ENCODE measurements at places on chromosomes 7 and 10. TPM values are rescaled to one million over a fixed set of nuclear protein-coding genes. Genes with fewer than 3 reads are reported as not detected.

CALHM3 gene
- polyA plus RNA-seq: not detected

UCN3 gene
- polyA plus RNA-seq: not detected

MICALL2 gene
- polyA plus RNA-seq: not detected

RAPGEF5 gene
- polyA plus RNA-seq: not detected

DNA sequence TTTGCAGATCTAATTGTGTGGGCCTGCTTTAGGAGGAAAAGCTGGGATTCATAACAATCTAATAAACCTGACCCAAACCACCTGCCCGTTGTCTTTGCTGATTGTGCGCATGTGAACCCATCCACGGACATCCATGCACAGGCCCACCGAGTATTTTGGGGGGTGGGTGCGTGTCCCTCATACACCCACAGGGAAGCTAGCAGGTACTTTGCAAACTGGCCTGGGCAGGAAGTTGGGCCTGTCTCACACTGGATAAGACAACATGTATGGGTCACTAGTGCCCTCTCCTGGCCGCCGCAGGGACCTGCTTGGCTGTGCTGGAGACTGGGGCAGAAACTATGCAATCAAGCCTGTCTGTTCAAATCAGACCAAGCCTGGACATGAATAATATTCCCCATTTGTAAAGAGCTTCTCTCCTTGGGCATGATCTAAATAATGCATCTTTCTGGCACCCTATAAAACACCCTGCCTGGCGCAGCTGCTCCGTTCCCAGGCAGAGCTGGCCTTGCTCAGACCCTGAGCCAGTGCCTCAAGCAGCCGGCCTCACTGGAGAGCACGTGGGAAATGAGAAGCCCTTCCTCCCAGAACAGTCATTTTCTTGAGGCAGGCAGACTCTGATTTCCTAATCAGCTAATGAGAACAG lies 15.8 kb downstream of the ECHDC3 start:
- H3K4me1 ChIP-seq: no peaks in the 10 kb centered on the region
- no peak overlapping the region for H3K27ac ChIP-seq
- H3K27me3 ChIP-seq: no peaks in the 10 kb centered on the region
- DNase-seq: peak; percentile 82

DNA sequence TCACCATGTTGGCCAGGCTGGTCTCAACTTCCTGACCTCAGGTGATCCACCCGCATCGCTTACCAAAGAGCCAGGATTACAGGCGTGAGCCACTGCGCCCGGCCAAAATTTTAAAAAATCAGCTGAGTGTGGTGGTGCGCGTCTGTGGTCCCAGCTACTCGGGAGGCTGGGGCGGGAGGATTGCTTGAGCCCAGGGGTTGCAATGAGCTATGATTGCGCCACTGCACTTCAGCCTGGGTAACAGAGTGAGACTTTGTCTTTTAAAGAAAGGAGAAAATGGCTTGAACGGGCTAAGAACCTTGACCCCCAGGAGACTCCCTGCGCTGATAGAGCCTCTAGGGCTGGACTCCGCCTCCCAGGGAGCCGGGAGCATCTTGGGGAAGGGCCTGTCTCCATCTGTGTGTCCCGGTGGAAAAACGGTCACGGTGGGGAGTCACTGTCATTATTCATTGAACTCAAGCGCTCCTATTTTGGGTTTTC lies 760 bp upstream of the KCTD7 start:
- H3K4me1 ChIP-seq: peaks cover 35% of the 10 kb centered on the region
- peak overlapping the region; percentile 89 for H3K27ac ChIP-seq
- DNase-seq: no peak
- H3K27me3 ChIP-seq: no peaks in the 10 kb centered on the region
- H3K4me3 ChIP-seq: peak overlapping the region; percentile 77
- peaks cover under 1% of the 10 kb centered on the region for H3K36me3 ChIP-seq

DNA sequence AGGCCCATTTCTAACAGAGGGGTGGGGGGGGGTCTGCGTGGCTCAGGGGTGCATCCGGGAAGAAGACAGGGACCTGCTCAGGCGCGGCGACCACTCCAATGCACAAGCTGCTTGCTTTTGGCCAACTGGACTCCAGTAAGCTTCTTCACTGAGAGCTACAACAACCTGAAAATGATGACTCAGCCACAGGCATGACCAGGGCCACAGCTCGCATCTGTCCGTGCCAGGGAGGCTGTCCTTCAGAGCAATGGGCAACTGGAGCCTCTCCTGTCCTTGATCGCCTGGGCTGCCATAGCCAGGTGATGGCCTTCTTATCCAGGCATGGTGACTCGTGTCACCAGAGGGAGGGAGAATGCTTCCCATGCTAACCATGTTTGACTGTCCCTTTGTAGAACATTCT lies 81.6 kb upstream of the RNF32 start:
- H3K36me3 ChIP-seq: no peaks in the 10 kb centered on the region
- DNase-seq: no peak
- H3K4me1 ChIP-seq: no peaks in the 10 kb centered on the region
- no peaks in the 10 kb centered on the region for H3K27me3 ChIP-seq
- H3K27ac ChIP-seq: no peak overlapping the region
- H3K4me3 ChIP-seq: no peak overlapping the region

DNA sequence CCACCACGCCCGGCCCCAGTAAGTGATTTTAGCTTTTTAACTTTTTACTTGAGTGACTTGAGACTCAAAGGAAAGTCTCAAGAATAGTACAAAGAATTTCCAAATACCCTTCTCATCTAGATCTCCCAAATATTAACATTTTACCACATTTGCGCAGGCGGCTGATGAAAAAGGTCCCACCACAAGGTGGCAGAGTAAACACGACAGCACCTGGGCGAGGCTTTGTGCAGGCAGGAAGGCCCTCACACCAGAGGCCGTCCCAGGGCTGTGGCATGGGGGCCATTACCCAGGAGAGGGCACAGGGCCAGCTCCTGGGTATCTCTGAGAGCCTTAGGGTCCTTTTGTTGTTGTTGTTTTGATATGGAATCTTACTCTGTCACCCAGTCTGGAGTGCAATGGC lies 50.0 kb upstream of the WIPI2 start:
- H3K4me1 ChIP-seq: no peaks in the 10 kb centered on the region
- DNase-seq: no peak
- no peaks in the 10 kb centered on the region for H3K36me3 ChIP-seq
- no peak overlapping the region for H3K27ac ChIP-seq
- no peaks in the 10 kb centered on the region for H3K27me3 ChIP-seq

- H3K4me1 ChIP-seq: peaks cover 3% of the 10 kb centered on the region
- no peak overlapping the region for H3K4me3 ChIP-seq
- H3K27me3 ChIP-seq: no peaks in the 10 kb centered on the region
- H3K27ac ChIP-seq: no peak overlapping the region
- H3K36me3 ChIP-seq: no peaks in the 10 kb centered on the region
Measured at GRCh38 chr7:132397070-132397469, 179.2 kb downstream of the PLXNA4 start.

- H3K36me3 ChIP-seq: no peaks in the 10 kb centered on the region
- H3K27me3 ChIP-seq: no peaks in the 10 kb centered on the region
- no peaks in the 10 kb centered on the region for H3K4me1 ChIP-seq
- no peak overlapping the region for H3K27ac ChIP-seq
Measured at GRCh38 chr7:112252691-112253090, 46.2 kb downstream of the ZNF277 start.

GRCh38 chr7:52547308-52547910 lies 488.0 kb upstream of the POM121L12 start:
- H3K4me3 ChIP-seq: no peak overlapping the region
- no peaks in the 10 kb centered on the region for H3K4me1 ChIP-seq
- no peak overlapping the region for H3K27ac ChIP-seq
- H3K27me3 ChIP-seq: no peaks in the 10 kb centered on the region

DNA sequence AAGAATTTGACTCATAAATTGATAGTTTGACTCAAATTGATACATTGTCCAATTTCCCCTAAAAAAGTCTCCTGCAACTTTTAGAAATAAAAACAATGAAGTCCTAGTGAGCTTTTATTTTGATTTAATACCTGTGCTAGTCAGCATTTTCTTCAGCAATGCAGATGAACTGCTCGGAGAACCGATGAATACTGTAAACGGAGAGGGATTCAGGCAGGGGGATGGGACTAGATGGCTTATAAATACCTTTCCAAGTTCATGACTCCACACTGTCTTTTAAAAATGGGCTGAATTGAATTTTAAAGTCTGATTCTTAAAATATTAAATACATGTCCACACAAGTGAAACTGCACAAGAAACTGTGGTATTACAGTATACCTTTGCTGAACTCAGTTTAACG lies 12.7 kb downstream of the EEPD1 start:
- H3K36me3 ChIP-seq: no peaks in the 10 kb centered on the region
- no peak overlapping the region for H3K27ac ChIP-seq
- H3K4me3 ChIP-seq: no peak overlapping the region
- H3K27me3 ChIP-seq: no peaks in the 10 kb centered on the region
- no peak for DNase-seq
- no peaks in the 10 kb centered on the region for H3K4me1 ChIP-seq

DNA sequence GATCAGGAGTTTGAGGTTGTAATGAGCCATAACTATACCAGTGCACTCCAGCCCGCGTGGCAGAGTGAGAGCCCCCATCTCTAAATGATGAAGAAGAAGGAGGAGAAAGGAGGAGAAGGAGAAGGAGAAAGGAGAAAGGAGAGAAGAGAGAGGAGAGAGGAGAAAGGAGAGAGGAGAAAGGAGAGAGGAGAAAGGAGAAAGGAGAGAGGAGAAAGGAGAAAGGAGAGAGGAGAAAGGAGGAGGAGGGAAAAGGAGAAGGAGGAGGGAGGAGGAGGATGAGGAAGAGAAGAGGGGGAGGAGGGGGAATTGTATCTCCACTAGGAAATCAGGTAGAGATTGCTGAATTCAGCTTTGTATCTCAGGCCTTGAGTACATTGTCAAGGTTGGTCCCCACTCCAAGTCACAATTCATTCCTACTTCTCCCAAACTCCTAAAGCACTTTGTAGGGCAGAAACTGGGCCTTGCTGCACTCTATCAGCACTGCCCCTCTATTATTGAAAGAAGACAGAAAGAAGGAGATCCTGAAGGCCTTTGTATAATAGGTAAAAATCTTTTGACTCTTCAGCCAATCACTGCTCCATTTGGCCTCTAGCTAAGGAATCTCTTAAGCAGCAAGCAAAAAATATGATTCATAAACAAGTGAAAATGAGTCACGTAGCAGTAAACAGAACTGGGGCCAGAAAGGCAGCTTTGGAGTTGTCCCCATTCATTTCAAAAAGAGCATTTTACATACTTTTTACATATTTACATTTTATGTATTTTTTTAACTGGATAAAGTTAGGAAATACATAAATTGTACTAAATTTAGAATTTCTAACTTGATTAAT lies 178.0 kb downstream of the IMMP2L start:
- H3K27me3 ChIP-seq: no peaks in the 10 kb centered on the region
- no peak overlapping the region for H3K27ac ChIP-seq
- H3K4me3 ChIP-seq: no peak overlapping the region
- H3K4me1 ChIP-seq: no peaks in the 10 kb centered on the region
- H3K36me3 ChIP-seq: no peaks in the 10 kb centered on the region

DNA sequence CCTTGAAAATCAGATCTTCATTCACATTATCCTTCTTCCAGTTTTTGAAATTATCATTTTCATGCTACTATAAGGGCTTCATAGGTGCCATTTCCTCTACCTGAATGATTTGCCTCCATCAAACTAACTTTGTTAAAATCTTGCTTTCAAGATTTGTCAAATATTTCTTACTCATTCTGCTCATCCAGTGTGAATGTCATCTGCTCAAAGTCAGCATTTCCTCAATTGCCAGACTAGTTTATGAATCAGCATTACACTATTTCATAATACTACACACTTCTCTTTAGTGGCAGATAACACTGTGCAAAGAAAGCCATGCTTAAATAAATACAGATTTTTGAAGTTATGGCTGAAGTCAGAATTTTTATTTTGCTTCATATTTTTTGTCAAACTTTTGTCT lies 21.3 kb upstream of the LIPF start:
- no peaks in the 10 kb centered on the region for H3K4me1 ChIP-seq
- no peaks in the 10 kb centered on the region for H3K36me3 ChIP-seq
- no peak for DNase-seq
- H3K4me3 ChIP-seq: no peak overlapping the region

- DNase-seq: no peak
- H3K4me3 ChIP-seq: no peak overlapping the region
- H3K27me3 ChIP-seq: peaks cover 7% of the 10 kb centered on the region
- H3K27ac ChIP-seq: no peak overlapping the region
- no peaks in the 10 kb centered on the region for H3K36me3 ChIP-seq
Measured at GRCh38 chr7:21548491-21548890, 5.7 kb downstream of the DNAH11 start.

Data from CD4-positive, alpha-beta memory T cell (primary cell).